Activated CD8-positive, alpha-beta memory T cell treated with anti-CD3 and anti-CD28 coated beads, Interleukin-2, amount 10 ng/mL, durations not matched to agents 7 days and 5 days (primary cell): ENCODE measurements at places on chromosomes 12 and 14. TPM values are rescaled to one million over a fixed set of nuclear protein-coding genes. Genes with fewer than 3 reads are reported as not detected.

SYNDIG1L gene
- not detected for total RNA-seq

IL26 gene
- 0.35 TPM for total RNA-seq

DNA sequence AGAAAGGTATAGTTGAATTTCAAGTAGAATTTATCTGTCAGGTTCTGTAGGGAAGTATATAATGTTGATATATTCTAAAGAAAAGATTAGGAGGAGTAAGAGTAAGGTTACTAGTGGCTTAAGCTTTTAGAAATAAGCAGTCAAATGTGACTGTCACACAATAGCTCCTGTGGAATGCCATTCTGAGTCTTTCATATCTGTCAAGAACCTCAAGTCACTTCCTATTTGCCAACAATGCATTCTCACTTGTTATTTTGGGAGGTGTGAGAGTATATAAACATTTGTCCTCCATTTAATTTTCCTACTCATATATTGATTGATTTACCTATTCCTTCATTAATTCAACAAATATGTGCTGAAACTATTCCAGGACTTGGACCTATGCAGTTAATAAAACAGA lies 11.7 kb downstream of the CLEC9A start:
- no peak for DNase-seq
- no peaks in the 10 kb centered on the region for H3K36me3 ChIP-seq
- H3K4me1 ChIP-seq: no peaks in the 10 kb centered on the region
- H3K27me3 ChIP-seq: peaks cover 52% of the 10 kb centered on the region

LMNTD1 gene
- total RNA-seq: not detected

GRCh38 chr12:104570174-104570907 lies 113.6 kb downstream of the CHST11 start:
- peaks cover 44% of the 10 kb centered on the region for H3K36me3 ChIP-seq
- no peaks in the 10 kb centered on the region for H3K27me3 ChIP-seq
- H3K4me1 ChIP-seq: peaks cover 80% of the 10 kb centered on the region
- DNase-seq: no peak
